ENCODE measurements at places on chromosomes 2 and 18.

DNA sequence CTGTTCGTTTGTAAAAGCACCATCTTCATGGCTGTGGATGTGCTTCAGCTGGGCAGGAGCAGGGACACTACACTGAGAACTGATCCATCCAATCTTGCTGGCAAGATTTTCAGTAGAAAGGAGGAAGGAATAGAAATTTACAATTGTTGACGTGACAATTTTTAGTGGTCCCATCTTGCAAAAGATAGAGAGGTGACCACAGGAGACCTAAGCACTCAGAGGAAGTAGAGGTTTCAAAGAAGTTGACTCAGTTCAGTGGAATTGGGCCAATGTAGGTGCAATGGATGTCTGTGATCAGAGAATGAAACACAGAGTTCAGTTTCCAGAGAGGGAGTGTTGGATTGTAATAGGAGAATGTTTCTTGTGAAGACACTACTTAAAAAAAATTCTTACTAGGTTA lies 1.4 kb downstream of the UGT1A5 start:
- DNase-seq, result peak; percentile 21

DNA sequence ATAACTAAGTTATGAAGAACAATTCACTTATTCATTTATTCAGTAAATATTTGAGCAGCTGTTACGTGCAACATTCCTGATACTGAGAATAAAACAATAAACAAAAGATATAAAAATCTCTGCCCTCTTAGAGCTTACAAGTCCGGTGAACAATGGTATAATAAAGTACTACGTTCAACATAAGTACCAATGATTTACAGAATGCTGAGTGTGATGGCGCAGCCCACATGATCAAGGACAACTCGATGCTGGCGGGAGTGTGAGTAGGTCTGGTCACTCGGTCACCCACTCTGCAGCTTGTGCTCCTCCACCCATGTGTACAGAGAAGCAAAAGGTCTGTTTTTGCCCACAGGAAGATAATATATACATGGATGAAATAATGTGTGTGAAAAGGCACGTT lies 254.3 kb downstream of the BCL11A start:
- DNase-seq, result no peak

DNA sequence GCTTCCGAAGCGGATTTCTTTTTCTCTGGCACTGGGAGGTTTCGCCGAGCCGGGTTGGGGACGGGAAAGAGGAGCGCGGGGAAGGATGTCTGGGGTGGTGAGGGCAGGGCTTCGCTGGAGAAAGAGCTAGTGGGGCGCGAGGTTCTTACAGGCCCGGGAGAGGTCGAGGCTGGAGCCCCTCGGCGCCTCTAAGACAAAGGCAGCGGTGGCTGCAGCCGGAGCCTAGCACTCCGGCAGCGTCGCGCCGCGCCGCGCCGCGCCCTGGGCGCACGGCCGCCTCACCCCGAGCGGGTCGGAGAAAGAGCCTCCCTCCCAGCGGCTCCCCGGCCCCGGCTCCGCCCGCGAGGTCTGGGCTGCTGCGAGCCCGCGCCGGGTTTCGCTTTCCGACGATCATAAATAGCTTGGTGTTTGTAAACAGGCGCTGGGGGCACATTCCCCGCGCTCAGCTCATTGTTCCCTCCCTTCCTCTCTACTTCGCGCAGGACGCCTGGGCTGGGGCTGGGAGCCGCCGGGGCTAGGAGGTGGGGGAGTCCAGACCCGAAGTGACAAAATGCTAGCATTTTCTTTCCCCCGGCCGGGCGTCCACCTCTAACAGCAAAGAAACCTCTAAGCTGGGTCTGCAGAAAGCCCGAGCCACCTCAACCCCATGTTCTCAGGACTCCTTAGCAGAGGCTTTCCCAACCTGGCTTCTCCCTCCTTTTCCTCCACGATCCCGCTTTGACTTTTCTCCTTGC lies 813 bp upstream of the MEIS1 start:
- DNase-seq, result peak; percentile 39

- DNase-seq, result peak; percentile 90
Observed at GRCh38 chr2:9753276-9753600, 90.0 kb upstream of the TAF1B start.

DNA sequence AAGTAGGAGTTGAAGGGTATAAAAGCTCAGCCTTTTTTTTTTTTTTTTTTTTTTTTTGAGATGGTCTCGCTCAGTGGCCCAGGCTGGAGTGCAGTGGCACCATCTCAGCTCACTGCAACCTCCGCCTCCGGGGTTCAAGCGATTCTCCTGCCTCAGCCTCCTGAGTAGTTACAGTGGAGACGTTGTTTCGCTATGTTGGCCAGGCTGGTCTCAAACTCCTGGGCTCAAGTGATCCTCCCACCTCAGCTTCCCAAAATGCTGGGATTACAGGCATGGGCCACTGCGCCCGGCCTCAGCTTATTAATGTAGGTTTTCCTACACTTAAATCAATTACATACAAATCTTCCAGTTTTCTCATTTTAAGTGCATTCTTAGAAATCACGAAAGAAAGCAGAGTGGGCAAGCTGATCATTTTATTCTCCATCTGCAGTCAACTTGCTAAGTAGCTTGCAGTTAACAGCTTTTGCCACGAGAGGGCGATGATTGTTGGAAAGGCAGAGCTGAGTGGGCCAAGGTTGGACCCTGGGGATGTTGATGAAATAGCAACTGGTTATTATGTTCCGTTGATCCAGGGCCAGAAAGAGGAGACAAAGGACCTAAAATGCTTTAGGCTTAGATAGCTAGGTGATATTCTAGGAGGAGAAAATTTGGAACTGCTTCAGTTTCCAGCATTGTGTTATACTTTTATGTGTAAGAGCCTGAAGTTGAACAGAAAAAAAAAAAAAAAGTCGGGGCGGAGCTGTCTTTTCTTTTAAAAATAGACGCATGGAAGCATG lies 234.4 kb upstream of the EPAS1 start:
- DNase-seq, result peak; percentile 56

DNA sequence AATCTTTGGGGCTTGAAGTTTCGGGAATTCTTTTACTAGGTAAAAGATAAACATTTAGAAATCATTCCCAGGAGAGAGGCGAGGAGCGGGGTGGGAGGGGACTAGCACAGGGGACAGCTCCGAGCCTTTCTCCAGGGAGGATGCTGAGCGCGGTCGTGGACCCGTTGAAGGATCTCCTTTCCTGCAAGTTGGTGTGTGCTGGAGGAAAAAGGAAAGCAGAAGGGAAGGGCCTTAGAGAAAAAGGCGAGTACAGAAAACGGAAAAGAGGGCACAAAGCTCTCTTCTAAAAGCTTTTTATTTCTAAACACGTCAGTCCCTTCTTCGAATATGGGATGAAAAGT lies 640 bp downstream of the SLC39A6 start:
- DNase-seq, result no peak

DNA sequence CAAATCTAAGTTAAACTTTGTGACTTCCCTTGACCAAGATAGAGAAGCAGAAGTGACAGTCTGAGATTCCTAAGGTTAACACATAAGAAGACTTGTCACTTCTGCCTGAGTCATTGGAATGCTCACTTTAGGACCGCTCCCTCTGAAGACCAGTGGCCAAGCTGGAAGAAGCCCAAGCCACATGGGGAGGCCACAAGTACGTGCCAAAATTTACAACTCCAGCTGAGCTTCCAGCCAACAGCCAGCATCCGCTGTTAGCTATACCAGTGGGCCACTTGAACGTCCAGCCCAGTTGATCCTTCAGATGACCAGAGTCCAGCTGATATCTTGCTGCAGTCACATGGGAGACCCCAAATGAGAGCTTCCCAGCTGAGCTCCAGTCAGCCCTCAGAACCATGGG lies 18.1 kb upstream of the ANTXR1 start:
- DNase-seq, result no peak

- no peak for DNase-seq
Observed at GRCh38 chr2:56981554-56981953, 797.8 kb downstream of the CCDC85A start.

DNA sequence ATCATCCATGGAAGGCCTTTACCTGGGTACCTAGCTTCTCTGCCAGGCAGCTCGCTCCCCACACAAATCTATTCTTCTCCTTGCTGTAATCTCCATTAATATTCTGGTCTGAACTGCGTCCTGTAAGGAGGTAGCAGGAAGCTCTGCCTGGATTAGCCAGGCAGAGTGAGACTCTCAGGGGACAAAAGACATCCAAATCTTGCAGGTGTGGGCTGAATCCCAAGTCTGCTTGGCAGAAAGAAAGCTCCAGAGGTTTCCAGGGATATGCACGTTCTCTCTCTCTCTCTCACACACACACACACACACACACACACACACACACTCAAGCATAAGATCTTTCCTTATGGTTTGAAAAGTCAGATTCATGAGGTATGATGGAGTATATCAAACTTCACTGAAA lies 66.5 kb downstream of the THNSL2 start:
- DNase-seq, result no peak

GRCh38 chr18:35458677-35459441 lies 38.9 kb downstream of the INO80C start:
- no peak for DNase-seq

GRCh38 chr18:56711708-56712445 lies 60.7 kb downstream of the WDR7 start:
- no peak for DNase-seq

- no peak for DNase-seq
Observed at GRCh38 chr18:7370375-7370774, 139.5 kb downstream of the LRRC30 start.

DNA sequence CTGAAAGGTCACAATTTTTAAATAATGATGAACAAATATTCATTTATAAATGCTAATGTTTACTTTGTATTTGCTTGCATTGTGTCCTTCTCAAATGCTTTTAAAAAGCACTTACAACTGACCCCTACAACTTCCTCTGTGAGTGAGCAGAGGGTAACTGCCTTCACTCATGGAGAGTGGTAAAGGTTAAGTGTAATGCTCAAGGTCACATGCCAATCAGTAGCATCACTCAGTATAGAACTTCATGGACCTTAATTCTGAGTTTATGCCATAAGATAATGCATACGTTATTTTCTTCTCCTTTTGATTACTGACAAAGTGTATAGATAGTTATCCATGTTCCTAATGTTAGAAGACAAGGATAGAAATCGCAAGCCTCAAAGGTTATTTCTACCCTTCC lies 91.8 kb upstream of the SERTAD2 start:
- no peak for DNase-seq

DNA sequence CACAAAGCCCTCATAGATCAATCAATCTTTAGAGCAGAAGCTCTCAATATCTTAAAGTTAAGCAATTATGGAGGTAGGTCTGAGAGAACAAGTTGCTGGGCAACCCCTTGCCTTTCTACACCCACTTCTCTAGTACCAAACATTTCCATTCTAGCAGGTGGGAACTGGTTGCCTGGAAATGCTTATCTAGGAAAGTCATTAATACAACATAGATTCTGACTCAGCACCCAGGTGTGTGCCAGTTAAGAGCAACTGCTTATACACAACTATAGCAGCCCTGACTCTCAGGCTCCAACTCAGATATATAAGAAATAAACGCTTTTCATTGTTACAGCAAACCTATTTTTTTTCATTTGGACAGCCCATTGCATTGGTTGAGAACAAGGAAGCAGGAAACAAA lies 237.7 kb downstream of the IRS1 start:
- DNase-seq, result no peak

DNA sequence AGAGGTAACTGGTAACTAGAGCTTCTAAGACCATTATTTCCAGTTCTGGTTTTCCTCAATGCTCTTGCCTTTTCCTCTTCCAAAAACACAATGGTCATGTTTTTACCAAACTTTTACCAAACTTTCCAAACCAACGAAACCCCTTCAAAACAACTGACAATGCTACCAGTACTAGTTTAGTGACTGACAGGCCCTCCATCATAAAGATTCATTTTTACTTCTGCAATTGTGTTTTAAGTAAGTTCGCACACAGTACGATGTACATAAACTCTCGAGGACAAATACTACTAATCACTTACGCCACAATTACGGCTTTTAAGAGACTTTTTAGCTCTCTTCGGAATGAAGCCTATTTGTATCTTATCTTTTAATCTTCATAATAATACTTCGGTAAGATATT lies 900 bp downstream of the C18orf32 start:
- DNase-seq, result peak; percentile 14

Measured in MV-4-11 (cell line).